ENCODE measurements at places on chromosomes 3 and 15.

- DNase-seq = no peak
Measured at GRCh38 chr3:10625323-10625722, 119.9 kb upstream of the ATP2B2 start.

GRCh38 chr3:56796202-56796601 lies 5.5 kb downstream of the ARHGEF3 start:
- no peak for DNase-seq

DNA sequence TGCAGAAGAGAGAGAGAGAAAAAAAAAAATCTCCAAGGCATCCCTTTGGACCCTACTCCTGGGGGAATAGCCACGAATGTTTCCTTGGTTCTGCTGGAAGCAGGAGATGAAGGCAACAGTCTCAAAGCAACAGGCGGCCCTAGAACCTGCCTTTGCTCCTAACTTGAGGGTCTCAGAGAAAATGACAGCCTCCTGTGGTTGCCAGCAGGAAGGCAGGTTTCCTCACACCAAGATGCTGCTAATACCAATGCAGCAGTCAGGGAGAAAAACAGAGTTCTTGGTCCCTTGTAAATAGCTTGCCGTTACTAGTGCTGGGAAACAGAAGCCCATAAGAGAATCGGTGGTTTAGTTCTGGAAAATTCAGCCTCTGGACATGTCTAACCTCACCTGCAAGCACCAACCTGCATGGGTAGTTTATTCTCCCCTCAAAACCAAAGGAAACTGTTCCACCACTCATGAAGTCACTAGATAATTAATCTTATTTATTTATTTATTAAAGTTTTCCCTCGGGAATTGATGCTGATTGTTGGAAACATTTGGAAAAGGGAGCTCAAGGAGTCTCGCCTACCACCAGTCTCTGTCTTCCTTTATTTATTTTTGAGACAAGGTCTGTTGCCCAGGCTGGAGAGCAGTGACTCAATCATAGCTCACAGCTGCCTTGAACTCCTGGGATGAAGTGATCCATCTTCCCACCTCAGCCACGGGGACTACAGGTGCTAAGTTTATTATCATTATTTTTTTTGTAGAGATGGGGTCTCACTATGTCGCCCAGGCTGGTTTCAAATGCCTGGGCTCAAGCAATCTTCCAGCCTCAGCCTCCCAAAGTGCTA lies 883 bp upstream of the FRMD4B start:
- DNase-seq = no peak

DNA sequence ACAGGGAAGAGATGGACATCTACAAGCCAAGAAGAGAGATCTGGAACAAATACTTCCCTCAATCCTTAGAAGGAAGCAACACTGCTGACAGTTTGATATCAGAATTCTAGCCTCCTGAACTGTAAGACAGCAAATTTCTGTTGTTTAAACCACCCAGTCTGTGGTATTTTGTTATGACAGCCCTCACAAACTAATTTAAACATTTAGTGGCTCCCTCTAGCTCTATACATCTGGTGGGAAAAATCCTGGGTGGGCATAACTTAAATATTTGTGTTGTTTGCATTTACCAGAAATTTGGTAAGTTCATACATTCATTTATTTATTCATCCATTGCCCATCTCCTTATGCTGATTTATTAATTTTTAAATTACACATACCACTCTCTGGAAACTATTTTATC lies 62.5 kb upstream of the GSK3B start:
- no peak for DNase-seq

DNA sequence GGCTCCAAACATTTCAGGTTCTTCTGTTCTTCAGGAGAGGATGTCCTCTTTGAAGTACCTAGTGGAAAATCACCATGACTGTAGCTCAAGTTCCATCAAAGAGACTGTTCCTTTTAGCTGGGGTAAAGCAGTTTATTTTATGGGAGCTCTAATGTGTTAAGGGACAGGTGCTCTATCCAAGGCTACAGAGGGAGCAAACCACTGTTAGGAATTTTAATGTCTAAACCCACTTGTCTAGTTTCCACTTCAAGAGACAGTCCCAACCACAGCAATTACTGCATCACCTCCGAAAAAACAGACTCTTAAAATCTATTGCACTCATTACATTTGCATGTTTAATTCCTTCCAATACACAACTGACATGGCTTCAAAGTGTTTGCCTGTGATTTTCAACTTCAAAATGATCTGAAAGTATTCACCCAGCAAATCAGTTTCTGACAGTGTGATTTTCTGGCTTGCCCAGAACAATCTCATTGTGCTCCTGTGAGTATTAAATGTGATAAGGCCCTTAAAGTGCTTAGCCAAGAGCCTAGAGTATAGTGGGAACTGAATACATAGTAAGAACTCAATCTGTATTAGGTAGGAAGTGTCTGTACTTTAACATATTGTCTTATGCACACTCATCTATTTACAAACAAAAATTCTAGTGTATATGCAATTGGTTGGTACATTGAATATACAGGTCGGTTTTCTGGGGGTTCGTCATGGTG lies 266.5 kb upstream of the CCDC54 start:
- DNase-seq = no peak

DNA sequence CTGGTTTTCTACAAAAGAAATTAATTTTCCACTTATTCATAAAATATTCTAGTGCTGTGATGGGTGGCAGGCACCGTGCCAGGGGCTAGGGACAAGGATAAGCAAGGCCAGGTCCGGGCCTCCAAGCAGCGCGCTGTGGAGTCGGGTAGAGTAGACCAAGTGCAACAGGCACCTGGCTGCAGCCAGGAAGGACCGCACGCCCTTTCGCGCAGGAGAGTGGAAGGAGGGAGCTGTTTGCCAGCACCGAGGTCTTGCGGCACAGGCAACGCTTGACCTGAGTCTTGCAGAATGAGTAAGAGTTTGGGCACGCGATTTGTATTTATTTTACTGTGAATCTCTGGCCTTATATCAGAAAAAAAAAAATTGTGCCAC lies at the start of gene CASR:
Gene CASR, plus strand, starts transcription at position 148 of the 372 bp plus-strand sequence. CDS start 70,522 bp downstream, outside the sequence.
- no peak for DNase-seq

- no peak for DNase-seq
Measured at GRCh38 chr3:26353097-26353496, 269.5 kb upstream of the LRRC3B start.

- no peak for DNase-seq
Measured at GRCh38 chr3:119642746-119643473, 17.5 kb downstream of the POPDC2 start.

GRCh38 chr3:147962408-147963164 lies 553.4 kb downstream of the ZIC1 start:
- DNase-seq = no peak

GRCh38 chr3:87218560-87218959 lies 8.5 kb upstream of the CHMP2B start:
- no peak for DNase-seq

DNA sequence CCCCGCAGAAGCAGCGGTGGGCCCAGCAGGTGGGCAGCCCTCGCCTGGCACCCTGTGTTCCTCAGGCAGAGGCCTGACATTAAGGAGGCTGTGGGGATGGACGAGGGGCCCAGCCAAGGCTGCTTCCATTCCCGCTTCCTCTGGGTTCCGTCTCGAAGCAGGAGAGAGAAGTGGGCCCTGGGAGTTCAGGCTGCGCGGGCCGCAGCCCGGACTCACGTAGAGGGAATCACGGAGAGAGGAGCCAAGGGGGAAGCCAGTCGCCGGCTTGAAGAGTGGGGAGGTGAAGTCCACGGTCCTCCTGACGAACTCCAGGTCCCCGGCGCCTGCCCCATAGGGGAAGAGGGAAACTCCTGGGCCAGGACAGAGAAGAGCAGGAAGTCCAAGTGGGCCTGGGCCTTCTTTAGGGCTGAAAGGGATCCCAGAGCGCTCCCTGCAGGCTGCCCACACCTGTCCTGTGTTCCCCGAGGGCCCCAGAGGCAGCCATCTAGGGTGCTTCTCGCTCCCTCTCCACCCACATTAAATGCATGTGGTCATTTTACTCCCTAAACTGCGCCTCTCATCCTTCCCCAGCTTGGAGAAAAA lies 37.7 kb downstream of the MUC4 start:
- no peak for DNase-seq

DNA sequence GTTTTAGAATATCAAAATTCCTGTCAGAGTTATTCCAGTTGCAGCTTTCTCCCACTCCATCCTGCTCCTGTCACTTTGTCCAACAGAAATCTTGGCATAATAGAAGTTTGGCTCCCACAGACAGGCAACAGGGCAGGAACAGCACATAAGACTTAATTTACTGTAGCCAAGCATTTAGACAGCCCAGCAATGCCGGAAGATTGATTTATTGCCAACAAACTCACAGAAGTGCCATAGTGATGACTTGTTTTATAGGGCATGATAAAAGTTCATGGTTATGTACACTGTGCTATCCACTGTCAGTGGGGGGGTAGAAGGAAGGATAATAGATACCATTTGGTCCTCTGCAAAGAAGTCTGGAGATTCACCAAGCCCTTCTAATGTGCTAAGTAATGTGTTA lies 98.3 kb upstream of the CBLB start:
- no peak for DNase-seq

DNA sequence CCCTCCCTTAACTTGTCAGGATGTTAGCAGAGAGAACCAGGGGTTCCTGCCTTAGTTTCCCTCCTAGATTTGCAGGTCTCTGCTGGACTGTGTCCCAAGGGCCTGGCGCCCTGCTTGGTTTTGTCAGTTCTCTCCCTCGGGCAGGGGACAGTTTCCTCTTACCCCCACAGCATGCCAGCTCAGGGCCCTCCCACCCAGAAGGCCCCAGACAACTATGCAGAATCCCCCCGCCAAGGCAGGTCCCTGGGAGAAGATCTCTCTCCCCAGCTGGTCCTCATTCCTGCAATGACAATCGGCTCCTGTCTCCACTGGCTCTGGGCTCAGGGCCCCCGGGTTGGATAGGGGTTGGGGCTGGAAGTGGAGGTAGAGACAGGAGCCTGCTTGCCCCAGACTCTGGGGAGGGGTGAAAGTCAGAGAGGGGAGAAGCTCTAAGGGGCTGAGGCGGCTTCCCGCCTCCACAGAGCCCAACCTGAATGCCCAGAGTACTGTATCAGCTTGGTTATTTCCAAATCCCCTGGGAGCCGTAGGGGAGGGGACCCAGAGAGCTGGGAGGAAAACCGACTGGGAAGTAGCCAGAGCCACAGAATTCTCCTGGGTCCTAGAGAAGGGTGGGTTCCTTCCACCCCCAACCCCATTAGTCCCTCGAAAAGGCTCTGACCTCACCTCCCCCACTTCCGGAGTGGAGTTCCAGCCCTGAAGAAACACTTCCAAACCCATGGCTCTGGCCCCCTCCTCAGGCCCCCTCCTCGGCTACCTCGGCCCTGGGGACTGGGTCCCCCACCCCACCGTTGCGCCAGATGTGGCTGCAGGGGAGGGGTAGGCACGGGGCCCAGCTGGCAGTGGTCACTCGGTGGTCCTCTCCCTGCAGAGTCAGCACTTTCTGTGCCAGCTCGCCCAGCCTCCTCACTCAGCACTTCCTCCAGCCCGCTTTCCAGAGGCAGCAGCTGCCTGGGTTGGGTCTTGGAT lies 3.8 kb upstream of the LOXL1 start:
- no peak for DNase-seq

- no peak for DNase-seq
Measured at GRCh38 chr15:71332431-71333004, 217.2 kb downstream of the THSD4 start.

DNA sequence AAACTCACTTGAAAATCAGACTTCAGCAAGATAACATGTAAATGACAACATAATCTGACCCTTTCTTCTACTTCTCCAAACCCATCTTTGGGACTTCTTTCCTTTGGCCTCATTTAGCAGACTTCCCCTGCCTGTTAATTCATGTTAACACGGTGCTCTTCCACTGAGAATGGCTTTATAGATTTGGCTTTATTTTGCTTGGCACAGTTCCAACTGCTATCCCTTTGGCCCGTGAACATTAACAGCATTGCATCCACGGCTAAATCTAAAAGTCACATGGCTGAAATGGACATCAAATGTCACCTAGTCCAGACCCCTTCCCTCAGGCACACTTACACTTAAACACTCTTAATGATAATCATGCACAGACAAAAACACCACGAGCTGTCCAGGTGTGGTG lies 3.8 kb downstream of the ZMAT3 start:
- DNase-seq = no peak

DNA sequence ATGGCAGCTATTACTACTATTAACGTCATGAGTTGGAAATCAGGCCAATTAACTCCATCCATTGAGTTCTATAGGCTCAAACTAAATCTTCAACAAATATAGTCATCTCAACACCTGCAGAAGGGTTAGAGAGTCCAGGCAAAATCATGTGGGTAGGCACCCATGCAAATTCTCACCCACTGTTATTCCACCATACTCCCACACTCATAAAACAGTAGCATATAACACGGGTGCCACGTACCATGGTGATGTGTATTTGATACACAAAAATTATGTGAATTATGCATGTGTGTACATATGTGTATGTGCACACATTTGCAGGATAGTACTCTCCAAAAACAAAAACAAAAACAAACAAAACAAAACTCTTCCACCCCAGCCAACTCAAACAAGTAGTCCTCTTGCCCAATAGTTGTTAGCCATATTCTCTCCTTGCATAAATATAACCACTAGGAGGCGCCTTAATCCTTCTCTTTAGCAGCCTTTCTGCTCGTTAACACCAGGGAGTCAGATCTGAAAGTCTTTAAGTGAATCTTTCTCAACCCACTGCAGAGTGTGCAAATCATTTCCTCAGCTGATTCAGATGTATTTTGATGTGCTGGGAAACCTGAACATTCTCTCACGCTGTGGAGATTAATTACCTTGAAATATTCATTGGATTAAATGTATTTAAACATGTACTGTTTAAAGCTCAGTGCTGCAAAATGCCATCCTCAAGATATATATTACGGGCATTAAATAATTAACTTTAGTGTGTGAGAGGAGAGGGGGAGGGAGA lies 38.0 kb upstream of the COPB2 start:
- DNase-seq = peak; percentile 14

DNA sequence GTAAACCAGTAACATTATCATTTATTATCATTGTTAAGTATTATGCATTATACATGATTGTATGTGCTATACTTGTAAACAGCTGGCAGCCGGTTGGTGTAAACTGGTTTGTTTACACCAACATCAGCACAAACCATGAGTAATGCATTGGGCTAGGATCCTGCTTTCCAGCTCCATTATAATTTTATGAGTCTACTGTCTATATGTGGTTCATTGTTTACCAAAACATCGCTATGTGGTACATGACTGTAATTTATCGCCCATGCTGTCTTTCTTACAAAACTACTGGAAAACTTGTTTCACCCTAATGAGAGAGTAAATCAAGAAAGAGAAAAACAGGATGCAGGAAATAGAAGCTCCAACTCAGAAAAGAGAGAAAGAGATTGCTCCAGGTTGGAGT lies 224.8 kb upstream of the CBLB start:
- DNase-seq = no peak

DNA sequence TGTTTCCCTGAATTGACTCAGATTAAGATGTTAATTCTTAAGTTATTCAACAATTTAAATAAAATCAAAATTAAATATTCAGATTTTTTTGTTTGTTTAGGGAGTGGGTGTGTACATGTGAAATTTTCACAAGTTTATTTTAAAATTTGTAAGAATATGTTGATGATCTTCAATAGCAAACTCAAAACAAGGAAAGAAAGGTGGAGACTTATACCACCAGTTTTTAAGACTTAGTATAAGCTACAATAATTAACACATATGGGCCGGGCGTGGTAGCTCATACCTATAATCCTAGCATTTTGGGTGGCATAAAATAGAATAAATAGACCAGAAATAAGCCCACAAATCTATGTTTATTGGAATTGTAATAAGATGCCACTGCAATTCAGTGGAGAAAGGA lies 1084.5 kb downstream of the ROBO1 start:
- no peak for DNase-seq

Measured in neural crest cell (in vitro differentiated cells).